ENCODE measurements at places on chromosomes 2 and 18. TPM values are rescaled to one million over a fixed set of nuclear protein-coding genes. Genes with fewer than 3 reads are reported as not detected.
A peak's percentile ranks its signal among the peaks of the same experiment; 100 is the strongest.

EXOC6B gene
- 49.2 TPM for total RNA-seq

ARHGEF4 gene
- total RNA-seq: 7.5 TPM

DPP10 gene
- total RNA-seq: 0.33 TPM

TIMM21 gene
- 30.8 TPM for total RNA-seq

ASPRV1 gene
- 1.6 TPM for total RNA-seq

DNA sequence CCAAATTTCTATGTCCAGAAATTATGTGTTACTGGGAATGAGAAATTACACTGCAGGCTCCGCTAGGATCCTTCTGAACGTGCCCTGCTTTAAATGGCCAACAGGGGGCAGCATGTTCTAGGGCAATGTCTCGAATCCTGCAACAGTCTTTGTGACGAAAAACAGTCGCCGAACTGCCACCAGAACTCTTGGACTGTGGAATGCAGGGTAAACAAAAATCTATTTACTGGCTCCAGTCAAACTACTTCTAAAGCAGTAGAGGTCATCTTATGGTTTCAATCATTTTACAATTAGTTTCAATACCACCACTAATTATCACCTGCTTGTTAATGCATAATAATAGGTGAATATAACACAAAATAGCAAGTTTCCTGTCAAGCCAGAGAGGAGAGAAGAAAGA lies 9.8 kb upstream of the ZNF397 start:
- H3K4me3 ChIP-seq: no peak overlapping the region
- no peak overlapping the region for H3K27ac ChIP-seq
- H3K4me1 ChIP-seq: no peaks in the 10 kb centered on the region
- DNase-seq: peak; percentile 73

DNA sequence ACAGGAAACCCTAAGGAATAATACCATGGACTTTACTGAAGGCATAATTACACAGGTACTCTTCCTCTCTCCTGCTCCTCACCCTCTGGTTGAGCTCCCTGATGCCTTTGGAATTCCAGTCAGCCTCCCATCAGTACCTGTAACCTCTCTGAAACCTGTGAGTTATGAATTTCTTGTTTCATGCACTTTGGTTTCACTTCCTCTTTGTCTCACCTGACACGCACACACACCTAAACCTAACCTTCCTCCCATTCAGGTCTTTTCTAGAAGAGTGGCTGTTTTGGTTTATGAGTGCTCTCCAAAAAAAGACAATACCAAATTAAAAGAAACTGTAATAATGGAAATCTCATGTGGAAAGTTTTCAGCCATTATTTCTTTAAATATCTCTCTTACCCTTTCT lies 451.3 kb upstream of the VWC2L start:
- H3K27ac ChIP-seq: no peak overlapping the region
- H3K4me3 ChIP-seq: no peak overlapping the region
- DNase-seq: no peak
- no peaks in the 10 kb centered on the region for H3K36me3 ChIP-seq
- H3K27me3 ChIP-seq: no peaks in the 10 kb centered on the region
- no peaks in the 10 kb centered on the region for H3K4me1 ChIP-seq

GRCh38 chr2:150063432-150063889 lies 424.0 kb downstream of the RND3 start:
- no peaks in the 10 kb centered on the region for H3K36me3 ChIP-seq
- H3K27ac ChIP-seq: peak overlapping the region; percentile 2
- no peak for DNase-seq

DNA sequence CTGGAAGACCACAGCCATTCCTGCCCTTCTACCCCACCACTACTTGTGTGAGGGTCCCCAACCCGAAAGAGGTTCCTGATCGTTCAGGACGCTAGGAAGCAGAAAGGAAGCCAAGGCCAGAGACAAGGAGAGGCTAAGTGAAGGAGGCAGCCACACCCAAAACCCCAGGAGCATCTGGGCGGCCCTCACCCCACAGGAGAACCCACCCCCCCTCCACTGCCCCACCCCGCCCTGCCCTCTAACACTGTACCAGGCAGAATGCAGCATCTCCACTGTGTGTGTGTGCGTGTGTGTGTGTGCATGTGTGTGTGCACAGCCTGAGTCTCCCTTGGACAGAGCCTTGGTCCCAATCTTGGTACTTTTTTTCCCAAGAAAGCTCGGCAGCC lies 207.5 kb upstream of the HAAO start:
- no peak overlapping the region for H3K27ac ChIP-seq
- no peaks in the 10 kb centered on the region for H3K27me3 ChIP-seq
- DNase-seq: no peak
- H3K4me3 ChIP-seq: no peak overlapping the region
- no peaks in the 10 kb centered on the region for H3K4me1 ChIP-seq
- H3K36me3 ChIP-seq: no peaks in the 10 kb centered on the region

GRCh38 chr2:236305964-236306605 lies 41.9 kb upstream of the ASB18 start:
- DNase-seq: no peak
- H3K4me1 ChIP-seq: no peaks in the 10 kb centered on the region
- H3K36me3 ChIP-seq: no peaks in the 10 kb centered on the region

DNA sequence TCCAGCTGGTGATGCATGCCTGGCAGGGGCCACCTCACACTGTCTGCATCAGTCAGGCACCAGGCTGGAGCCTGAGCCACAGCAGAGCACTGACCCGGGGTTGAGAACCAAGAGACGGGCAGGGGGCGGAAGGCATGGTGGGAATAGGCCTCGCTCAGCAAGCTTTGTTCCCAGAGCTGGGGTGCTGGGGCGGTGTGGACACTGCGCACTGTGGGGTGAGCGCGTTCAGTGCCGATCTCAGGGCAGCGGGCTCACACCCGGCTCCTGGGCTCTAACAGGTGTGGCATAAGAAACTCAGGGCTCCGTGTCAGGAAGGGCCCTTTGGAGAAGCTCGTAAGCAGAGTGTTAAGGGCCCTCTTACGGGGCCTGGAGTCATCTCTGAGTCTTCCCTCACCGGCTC lies 15.7 kb downstream of the SH3RF3 start:
- DNase-seq: no peak
- no peaks in the 10 kb centered on the region for H3K27me3 ChIP-seq
- H3K36me3 ChIP-seq: no peaks in the 10 kb centered on the region

DNA sequence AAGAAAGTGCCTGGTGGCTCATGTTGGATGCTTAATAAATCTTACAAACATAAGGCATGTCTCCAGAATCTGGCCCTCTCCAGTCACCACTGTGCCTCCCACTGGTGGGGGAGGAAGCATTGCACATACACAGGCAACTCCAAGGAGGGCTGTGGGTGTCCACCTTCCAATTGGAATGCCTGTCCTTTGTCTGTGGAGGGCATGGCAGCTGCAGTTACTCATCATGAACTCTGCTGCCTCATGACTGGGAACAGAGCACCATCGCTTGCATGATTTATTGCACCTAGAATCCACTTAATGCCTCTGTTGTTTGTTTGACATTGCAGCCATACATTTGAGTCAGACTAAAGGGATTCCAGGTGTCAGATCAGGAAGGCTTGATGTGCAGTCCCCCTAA lies 278.9 kb downstream of the PRKCE start:
- no peaks in the 10 kb centered on the region for H3K27me3 ChIP-seq
- H3K36me3 ChIP-seq: no peaks in the 10 kb centered on the region
- no peak for DNase-seq
- H3K4me3 ChIP-seq: no peak overlapping the region
- H3K27ac ChIP-seq: no peak overlapping the region

DNA sequence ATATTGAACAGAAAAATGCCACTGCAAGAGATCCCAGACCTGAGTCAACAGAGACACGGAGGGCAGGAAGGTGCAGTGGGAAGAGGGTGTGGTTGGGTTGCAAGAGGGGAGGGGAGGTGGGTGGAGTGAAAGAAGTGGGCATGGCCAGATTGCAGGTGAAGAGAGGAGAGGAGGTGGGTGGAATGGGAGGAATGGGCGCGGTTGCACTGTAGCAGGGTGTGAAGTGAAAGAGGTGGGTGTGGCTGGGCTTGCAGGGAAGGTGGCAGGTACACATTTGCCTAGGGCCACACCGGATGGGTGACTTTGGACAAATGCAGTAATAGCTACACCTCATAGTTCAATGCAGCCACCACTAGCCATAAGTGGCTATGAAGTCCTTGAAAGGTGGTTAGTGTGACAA lies 71.1 kb downstream of the DOCK10 start:
- no peaks in the 10 kb centered on the region for H3K27me3 ChIP-seq
- DNase-seq: no peak
- no peak overlapping the region for H3K4me3 ChIP-seq
- H3K27ac ChIP-seq: no peak overlapping the region
- H3K4me1 ChIP-seq: no peaks in the 10 kb centered on the region
- no peaks in the 10 kb centered on the region for H3K36me3 ChIP-seq

DNA sequence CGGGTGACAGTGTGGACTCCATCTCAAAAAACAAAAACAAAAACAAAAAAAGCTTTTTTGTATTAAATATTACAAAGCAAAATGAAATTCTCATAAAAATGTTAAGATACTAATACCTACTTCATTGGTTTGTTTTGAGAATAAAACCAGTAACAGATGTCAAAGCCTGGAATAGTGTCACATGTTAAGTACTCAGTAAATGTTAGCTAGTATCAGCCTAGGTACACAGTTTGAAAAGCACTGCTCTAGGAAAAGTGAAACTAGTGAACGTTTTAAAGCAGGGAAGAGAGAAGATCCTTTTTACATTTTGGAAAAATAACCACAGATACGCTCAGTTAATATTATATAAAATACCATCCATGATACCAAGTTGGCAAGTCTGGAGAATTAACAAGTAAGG lies 37.1 kb upstream of the ADAM17 start:
- DNase-seq: no peak
- H3K4me1 ChIP-seq: peaks cover 6% of the 10 kb centered on the region
- no peaks in the 10 kb centered on the region for H3K36me3 ChIP-seq
- H3K27ac ChIP-seq: no peak overlapping the region

DNA sequence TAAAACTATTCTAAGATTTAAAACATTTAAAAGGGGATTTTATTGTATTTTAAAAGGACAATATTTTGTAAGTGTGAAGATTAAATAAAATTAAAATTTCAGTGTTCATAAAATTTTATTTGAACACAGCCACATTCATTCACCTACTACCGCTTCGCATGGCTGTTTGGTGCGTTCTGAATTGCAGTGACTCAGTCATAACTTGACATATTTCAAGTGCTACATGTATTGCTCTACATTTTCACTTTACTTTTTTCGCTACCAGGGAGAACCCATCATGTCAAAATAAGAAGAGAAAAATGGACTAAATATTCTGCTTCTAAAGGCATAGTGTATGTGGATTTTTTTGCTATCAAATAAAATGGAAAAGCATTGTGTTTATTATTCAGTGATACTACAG lies 8.7 kb downstream of the PTH2R start:
- H3K27ac ChIP-seq: no peak overlapping the region
- no peaks in the 10 kb centered on the region for H3K27me3 ChIP-seq
- no peak for DNase-seq
- H3K4me3 ChIP-seq: no peak overlapping the region
- no peaks in the 10 kb centered on the region for H3K4me1 ChIP-seq

DNA sequence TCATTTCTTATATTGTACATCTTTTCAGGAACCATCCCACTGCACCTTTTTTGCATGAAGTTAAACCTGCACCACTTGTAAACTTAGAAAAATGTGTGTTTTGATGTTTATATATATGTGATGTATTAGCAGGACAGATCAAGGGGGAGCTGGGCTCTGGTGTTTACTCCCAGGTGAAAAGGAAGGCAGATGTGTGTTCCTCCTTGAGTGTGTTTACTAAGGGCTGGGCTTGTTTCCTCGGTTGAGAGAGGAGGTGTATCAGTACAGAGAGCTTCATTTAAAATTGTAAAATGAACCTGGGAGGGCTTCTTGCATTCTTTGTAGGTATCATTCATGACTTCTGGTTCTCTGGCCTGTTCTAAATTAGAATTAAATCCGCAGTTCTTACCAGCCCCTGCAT lies 14.8 kb downstream of the LPIN1 start:
- H3K36me3 ChIP-seq: no peaks in the 10 kb centered on the region
- H3K4me3 ChIP-seq: no peak overlapping the region
- H3K4me1 ChIP-seq: no peaks in the 10 kb centered on the region
- no peak overlapping the region for H3K27ac ChIP-seq

DNA sequence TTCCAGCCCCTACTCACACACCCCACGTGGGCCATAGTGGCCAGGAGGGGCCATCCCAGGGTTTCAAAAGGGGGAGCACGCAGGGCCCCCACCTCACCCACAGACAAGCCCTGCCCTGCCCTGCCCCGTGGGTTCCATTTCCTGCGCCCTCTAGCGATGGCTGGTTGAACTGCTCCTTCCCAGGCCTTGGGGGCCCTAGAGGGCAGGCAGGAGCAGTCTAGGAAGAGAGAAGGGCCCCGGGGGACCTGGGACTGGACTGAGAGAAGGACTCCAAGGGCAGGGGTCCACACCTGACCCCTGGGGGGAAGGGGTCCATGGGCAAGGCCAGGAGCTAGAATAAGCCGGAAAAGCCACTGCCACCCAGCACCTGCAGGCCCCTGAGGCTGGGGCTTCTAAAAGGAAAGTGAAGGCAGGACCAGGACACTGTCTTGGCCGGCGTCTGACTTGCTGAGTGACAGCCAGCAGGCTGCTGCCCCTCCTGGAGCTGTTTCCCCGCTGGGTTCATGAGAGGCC lies 10.1 kb downstream of the CYP26B1 start:
- no peak overlapping the region for H3K4me3 ChIP-seq
- H3K4me1 ChIP-seq: no peaks in the 10 kb centered on the region
- H3K27ac ChIP-seq: no peak overlapping the region
- H3K27me3 ChIP-seq: no peaks in the 10 kb centered on the region
- H3K36me3 ChIP-seq: no peaks in the 10 kb centered on the region

DNA sequence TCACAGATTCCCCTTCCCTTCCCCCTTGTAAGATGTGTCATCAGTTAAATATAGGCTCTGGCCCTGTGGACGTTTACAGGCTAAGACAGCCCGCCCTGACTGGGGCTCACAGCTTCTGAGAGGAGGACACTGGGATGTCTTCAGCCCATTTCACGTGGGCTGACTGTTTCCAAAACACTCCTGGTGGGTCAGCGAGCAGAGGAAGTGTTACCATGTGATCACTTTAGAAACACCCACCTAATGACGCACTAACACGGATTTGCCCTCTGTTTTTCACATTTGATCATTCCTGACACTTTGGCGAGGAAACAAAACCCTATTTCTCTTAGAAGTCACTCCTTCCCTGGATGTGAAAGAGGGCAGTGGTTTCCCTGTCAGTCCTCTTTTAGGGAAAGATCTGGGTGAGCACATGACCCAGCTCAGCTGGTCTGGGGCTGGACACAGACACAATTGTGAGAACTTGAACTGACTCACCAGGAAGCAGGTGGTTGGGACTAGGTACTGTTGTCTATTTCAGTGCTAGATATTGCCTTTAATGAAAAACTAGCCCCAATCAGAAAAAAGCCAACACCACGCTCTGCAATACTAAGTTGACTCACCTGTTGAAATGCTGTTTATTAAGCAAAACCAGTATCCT lies 38.8 kb downstream of the BMP10 start:
- peak overlapping the region; percentile 83 for H3K27ac ChIP-seq
- peaks cover 15% of the 10 kb centered on the region for H3K4me1 ChIP-seq
- H3K36me3 ChIP-seq: no peaks in the 10 kb centered on the region
- H3K4me3 ChIP-seq: no peak overlapping the region
- no peaks in the 10 kb centered on the region for H3K27me3 ChIP-seq

DNA sequence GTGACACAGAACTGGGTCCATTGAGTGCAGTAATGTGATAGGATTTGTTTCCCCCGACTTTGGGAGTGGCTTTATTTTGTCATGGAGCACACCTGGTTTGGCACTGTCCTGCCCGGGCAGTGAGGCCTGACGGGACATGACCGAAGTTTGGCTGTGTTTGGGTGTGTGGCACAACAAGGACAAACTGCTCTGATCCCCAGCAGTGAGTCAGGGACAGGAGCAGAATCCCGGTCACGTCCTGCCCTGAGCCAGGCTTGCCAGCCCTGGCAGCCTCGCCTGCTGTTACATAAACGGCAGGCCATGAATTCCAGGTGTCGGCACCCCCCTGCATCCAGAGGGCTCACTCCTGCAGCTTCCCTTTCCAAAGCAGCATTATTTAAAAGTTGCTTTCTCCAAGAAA lies 45.7 kb downstream of the IMPA2 start:
- no peaks in the 10 kb centered on the region for H3K4me1 ChIP-seq
- H3K4me3 ChIP-seq: no peak overlapping the region
- no peaks in the 10 kb centered on the region for H3K36me3 ChIP-seq
- peak; percentile 77 for DNase-seq
- H3K27ac ChIP-seq: peak overlapping the region; percentile 65
